Activated CD8-positive, alpha-beta memory T cell treated with anti-CD3 and anti-CD28 coated beads for 48 hours (primary cell): ENCODE measurements at places on chromosomes 1 and 21.

GRCh38 chr1:202283379-202283844 is 58.3 kb downstream of the UBE2T start:
- no peak for DNase-seq

DNA sequence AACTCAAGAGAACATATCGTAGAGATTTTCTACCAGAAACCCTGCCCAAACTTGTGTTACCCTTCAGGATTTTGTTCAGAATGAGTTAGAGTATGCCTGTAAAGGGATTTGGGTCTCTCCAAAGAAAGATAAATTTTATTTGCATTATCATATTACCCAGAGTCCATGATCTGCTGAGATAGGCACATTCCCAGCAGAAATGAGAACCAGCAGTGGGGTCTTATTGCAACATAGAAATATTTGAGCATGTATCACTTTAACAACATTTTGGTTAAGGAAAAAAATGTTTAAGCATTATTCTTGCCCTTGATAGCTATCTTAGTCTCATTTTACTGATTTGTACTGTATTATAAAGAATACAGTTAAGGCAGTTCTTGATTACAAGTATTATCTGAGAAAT is 10.6 kb downstream of the VCAM1 start:
- no peak for DNase-seq

DNA sequence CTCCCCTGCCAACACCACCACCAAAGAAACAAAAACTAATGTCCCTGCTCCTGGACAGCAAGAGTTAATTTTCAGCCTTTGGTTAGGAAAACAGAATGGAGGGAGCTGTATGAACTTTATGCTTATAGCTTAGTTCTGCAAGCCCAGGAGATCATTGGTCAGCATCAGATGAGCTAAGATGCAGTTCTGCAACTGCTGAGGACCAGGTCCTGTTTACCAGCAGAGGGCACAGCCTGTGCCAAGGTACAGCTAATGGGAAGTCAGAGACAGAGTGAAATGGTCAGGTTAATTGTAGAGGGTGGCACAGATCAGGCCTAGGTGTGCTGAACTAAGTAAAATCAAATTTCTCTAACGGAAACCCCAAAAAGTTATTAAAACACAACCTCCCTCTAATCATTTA is 161.3 kb downstream of the ROR1 start:
- no peak for DNase-seq

DNA sequence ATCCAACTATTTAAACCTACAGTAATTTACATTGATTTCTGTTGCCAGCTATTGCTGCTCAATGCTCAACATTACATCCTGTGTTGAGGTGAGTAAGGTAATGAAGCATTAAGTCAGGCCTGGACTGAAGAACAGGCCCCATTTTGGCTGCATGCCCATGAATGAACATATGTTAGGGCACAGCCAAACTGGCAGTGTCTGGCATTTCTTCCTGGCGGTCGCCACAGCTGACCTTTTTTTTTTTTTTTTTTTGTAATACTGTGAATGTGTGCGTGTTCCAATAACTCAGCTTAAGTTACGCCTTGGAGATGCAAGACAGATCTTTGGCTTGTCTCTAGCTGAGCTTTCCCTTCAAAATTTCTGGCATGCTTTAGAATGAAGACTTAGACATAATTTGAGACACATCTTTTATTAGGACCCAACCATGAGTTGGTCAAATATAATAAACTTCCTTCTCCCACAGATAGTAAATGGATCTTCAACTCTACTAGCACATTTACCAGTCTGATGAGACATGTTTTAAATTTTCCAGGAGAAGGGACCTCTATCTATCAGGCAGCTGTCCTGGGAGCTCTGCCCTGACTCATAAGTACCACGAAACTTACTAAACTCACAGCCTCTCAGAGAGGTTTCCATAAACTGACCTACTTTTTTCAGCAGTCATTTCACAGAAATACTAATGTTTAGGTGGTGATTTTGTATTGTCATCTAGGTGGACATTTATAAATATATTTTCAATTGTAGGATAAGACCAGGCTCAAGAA is 341.1 kb upstream of the RUNX1 start:
- DNase-seq, result no peak

GRCh38 chr1:51305371-51305823 is 25.0 kb downstream of the TTC39A start:
- DNase-seq, result no peak

DNA sequence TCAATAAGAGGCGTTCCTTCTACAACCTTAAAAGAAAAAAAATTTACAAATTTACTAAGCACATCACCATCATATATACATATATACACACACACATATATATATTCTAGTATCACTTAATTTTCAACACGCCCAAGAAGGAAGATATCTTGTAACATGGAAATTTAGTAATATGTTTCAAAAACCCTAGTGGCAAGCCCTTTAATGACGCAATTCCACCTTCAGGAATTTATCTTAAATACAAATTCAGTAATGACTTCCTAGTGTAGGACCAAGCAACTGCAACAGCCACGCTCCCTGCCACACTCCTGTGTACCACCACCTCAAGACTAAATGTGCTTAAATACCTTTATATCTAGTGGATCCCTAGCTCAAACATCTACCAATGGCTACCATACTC is 12.5 kb downstream of the LBR start:
- no peak for DNase-seq

DNA sequence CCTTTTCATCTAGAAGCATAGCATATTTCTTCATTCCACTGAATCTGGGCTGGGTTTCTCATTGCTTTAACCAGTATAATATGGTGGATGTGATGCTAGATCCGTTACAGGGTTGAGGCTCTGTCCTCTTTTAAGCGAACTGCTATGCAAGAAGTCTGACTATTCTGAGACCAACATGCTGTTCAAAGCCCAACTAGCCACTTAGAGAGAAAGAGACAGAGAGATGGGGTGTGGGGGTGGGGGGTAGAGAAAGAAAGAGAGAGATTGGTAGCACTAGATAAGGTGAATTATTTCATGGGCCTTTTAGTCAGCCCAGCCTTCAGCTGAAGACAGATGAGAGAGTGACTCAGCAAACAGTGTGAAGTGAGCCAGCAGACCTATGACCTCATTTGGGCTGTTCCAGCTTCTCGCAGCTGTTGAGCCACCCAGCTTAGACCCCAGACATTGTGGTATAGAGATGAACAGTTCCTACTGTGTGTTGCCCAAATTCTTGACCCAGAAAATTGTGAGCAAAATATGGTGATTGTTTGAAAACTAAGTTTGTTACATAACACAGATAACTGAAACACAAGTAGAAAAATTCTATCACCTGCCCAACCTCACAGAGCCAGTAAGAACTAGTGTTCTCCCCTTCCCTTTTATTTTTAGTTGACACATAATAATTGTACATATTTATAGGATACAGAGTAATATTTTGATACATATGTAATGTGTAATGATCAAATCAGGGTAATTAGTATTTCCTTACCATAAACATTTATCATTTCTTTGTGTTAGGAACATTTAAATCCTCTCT is 40.7 kb upstream of the PRKACB start:
- no peak for DNase-seq

DNA sequence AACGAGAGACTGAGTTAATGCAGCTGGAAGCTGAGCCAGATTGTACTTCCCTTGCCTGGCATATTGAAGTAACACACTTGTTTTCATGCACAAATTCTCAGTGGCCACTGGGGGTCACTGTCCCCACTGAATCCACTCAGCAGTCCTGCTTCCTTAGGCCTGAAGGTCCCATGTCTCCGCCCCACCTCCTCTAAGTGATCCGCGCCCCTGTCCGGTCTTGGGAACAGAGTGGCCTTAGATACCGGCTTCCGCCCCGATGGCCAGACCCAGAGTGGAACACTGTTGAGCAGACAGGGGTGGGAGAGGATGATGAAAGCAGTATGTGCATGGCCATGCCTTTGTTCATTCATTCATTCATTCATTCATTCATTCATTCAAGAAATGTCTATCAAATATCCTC is 34.8 kb downstream of the CHAF1B start:
- DNase-seq, result peak; percentile 11

GRCh38 chr1:223211323-223211985 is 68.4 kb upstream of the TLR5 start:
- DNase-seq, result no peak

DNA sequence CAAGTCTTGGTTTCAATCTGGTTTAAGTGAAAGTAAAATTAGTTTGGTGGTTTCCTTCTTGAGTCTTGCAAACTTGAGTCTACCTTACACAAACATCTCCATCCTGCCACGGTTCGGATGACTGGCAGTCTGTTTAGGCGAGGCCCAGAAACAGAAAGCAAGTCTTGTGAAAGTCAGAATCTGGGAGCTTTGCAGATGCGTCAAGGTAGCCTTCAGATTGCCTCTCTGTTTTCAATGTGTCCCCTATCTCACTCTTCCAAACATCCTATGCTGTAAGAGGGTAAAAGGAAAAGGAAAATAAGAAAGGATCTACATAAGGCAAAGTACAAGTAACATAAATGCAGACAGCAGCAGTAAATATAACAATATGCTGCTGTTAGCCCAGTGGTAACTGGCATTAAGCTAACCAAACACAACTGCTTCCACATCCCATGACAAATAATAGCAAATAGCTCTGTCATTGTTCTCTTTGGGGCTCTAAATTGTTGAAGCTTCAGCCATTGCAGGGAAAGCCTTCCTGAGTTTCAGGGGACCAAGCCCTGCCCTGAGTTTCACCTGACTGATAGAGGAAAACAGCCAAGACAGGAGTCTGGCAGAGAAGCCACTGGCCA is 26.2 kb upstream of the C1orf105 start:
- DNase-seq, result peak; percentile 23

DNA sequence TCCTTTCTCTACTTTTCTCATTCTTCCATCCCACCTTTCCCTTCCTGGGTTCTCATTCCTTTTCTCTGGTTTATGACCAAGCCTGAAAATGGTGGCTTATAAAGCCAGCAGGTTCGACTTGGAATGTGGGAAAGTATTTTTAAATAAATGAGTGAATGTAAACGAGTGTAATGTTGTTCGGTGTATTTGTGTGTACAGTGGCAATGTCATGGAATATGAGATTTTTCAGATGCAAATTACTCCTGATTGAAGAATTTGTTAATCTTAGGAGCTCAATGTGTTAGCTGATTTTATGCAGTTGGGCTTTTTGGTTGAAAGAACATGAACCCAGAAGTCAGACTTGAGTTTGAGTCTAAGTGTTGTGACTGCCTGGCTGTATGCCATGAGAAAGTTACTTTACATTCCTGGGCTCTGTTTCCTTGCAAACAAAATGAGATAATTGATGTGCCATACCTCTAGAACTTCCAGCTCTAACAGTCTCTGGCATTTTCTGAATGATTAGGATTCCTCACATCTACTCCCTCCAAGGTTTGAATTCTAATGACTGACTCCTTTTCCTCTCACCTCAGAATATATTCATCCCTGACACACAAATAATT is 6.6 kb downstream of the SGIP1 start:
- DNase-seq, result no peak

DNA sequence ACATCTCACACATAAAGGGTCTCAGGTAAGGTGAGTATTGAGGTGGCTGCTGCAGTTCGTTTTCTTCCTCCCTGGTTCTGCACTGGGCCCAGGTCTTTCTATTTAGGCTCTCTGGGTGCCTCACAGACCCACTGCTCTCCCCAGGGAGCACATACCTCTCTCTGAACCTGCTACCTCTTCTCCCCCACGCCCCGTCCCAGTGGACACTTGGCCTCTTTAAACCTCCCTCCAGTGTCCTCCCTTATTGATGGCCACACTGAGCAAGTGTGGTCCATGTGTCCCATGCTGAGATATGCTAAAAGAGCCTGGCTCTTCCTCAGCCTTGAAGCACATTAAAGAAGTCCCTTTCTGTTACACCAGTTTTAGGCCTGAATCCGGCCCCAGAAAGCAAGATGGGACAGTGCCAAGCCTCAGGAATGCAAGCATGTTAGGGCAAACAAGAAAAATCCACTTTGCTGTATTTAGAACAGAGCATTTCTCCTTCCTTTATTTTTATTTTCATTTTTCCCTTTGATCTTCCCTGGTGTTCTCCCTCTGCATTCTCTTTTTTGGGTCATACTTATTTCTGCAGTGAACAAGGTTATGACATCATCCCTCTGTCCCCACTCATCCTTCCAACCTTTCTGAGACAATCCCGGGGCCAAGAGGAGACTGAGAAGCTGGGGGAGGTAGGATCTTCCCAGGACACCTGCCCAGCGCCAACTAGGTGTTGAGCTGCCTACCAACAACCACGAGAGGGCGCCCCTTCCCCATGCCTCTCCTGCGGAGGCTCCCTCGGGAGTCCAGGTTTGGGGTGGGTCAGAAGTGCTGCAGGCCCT is 5.0 kb upstream of the CHI3L2 start:
- DNase-seq, result peak; percentile 55

- DNase-seq, result no peak
These were observed 128.1 kb downstream of the HHAT start for GRCh38 chr1:210456731-210457255.

DNA sequence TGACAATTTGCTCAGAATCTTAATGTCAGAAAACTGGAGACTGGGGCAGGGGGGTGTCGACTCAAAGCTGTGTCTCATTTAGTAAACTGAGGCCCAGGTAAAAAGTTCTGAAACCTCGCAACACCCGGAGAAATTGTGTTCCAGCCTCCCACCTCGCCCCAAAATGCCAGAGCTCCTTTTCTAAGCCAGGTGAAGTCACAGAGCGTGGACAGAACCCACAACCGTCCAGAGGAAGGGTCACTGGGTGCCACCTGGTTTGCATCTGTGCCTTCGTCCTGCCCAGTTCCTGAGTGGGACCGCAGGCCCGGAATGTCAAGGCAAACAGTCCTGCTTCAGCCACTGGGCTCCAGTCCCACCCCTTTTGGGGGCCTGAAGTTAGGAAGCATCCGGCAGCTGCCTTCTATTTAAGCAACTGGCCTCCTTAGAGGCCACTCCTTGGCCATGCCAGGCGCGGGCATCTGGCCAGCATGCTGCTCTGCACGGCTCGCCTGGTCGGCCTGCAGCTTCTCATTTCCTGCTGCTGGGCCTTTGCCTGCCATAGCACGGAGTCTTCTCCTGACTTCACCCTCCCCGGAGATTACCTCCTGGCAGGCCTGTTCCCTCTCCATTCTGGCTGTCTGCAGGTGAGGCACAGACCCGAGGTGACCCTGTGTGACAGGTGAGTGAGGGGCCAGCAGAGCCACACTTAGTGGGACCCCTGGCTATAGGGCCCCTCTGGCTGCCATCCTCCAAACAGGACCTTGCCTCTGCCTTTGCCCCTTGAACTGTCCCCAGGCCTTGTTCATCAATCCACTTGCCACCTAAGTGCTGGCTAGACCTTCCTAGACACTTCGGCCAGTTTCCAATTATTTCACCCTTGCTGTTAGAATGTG is at the start of gene TAS1R1:
Gene TAS1R1 (plus strand): TSS at position 401 of the 872 bp plus-strand sequence. CDS start 67 bp downstream, at position 468.
- DNase-seq, result no peak

DNA sequence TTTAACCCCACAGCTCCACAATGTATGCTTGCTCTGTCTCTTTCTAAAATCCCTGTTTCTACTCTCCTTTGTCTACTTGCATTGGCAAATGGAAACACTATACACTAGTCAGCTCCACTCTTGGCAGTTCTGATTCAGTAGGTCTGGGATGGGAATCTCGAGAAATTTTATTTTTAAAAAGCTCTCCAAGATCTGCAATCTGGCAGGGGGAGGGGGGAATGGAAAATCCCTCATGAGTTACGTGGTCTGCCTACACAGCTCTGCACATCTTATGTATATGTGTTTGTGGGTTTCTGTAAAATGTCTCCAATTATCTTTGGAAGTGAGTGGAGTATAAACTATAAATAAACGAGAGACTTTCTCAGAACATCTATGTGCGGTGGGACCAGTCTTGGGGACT is 9.9 kb upstream of the GALNT2 start:
- DNase-seq, result no peak

- DNase-seq, result no peak
These were observed 16.1 kb upstream of the CHI3L1 start for GRCh38 chr1:203202431-203203245.
